Memory B cell (primary cell): ENCODE measurements at places on chromosomes 3 and 15.

DNA sequence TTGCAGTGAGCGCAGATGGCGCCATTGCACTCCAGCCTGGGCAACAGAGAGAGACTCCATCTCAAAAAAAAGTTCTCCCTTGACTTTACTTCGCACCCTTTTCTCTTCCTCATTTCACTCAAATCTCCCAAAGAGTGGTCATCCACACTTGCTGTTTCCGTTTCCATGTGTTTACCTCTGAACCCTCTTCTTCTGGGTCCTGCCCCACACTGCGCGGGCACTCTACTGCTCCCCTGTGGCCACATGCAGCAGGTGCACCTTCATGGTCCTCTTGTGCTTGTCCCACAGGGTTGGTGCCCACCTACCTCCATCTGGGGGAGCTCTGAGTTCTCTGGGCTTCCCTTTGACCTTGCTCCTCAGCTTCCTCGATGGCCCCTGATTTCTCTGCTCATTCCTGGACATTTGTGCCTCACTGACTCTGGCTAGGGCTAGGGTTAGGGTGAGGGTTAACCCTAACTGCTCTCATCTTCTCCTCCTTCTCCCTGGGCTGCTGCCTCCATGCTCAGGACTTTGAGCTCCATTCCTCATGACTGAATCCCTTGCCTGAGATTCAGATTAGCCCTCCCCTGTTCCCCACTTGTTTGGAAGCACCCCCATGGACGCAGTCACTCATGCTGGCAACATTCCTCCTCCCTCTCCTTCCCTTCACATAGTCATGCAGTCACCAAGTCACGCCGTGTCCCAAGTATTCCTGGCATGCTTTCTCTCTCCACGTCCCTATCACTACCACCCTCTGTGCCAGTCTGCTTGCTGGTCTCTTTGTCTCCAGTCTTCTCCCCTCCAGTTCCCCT lies 26.6 kb upstream of the KY start:
- no peak for DNase-seq

- no peak for DNase-seq
Observed at GRCh38 chr15:47289656-47290055, 427.6 kb upstream of the SEMA6D start.

GRCh38 chr3:184361932-184362667 lies 590 bp downstream of the POLR2H start:
- no peak for DNase-seq

DNA sequence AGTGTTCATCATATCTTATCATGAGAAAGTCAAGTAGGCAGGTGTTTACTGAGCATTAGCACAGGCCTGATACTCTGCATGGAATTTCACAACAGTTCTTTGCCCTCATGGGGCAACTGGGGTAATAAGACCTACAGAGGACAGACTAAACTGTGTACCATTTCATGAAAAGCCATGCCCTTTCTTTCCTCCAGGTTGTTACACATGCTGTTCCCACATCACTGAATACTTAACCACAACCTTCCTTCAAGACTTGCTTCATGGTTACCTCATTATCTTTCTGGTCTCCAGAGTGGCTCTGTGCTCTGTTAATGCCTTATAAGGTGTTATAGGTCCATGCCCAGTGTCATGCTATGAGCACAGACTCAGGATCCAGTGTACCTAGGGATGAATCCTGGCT lies 28.2 kb upstream of the RSL24D1 start:
- no peak for DNase-seq

DNA sequence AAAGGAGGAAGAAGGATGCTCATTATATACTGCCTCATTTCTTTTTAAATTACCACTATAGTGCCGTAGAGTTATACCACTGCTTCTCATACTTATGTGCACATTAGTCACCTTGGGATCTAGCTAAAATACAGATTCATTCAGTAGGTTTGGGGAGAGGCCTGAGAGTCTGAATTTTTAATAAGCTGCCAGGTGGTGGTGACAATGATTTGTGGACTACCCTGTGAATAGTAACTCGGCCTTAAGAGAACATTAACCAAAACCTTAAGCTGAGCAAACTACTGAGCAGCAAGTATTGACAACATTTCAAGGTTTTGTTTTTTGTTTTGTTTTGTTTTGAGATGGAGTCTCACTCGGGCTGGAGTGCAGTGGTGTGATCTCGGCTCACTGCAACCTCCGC lies 19.8 kb downstream of the UBA5 start:
- no peak for DNase-seq

- DNase-seq: no peak
Observed at GRCh38 chr3:120052225-120052624, 42.0 kb downstream of the GSK3B start.

GRCh38 chr3:108406661-108407206 lies 103.7 kb downstream of the MYH15 start:
- DNase-seq: no peak

GRCh38 chr3:139764069-139764905 lies 86.5 kb upstream of the NMNAT3 start:
- no peak for DNase-seq

- peak; percentile 35 for DNase-seq
Observed at GRCh38 chr3:113552851-113553250, 20.5 kb downstream of the SIDT1 start.

GRCh38 chr3:123090728-123091531 lies 24.1 kb downstream of the PDIA5 start:
- no peak for DNase-seq

DNA sequence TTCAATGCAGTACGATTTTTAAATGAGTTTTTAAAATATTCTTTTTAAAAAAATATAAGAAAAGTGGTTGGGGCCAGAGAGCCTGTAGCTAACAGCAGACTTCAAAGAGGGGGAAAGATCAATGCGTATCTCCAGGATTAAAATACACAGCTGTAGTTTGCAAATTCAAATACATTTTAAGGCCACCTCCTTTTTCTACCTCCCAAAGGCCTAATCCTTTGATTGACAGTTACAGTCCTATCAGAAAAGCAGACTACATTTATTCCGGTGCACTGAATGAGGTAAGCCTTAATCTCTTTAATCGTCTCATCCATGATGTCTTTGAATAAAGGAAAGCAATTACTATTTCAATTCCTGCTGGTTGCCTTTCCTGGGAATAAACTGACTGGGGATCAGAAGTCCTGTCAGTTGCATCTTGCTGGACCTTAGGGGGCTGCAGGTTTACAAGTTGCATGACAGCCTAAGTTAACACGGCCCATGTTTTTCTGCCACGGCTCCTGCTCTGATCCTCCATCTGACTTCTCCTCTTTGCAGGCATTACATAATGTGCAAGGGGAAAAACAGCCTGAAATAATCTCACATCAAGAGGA lies 51.7 kb downstream of the CADPS start:
- no peak for DNase-seq

DNA sequence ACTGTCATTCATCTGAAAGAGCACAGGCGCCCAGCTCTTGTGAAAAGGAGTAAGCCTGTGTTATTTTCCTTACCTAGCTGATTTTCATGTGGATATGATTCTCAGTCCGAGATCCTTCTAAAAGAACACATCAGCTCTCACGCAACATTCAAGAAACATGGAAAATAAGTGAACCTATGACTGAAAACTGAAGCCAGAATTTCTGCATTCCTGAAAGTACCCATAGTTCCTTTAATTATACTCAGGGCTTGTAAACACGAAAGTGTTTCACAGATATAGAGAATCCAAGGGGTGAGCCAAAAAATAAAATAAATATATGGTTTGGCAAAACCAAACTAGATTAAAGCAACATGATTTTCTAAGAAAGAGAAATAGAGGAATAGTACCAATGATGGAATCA lies 100.8 kb upstream of the CHMP2B start:
- no peak for DNase-seq

DNA sequence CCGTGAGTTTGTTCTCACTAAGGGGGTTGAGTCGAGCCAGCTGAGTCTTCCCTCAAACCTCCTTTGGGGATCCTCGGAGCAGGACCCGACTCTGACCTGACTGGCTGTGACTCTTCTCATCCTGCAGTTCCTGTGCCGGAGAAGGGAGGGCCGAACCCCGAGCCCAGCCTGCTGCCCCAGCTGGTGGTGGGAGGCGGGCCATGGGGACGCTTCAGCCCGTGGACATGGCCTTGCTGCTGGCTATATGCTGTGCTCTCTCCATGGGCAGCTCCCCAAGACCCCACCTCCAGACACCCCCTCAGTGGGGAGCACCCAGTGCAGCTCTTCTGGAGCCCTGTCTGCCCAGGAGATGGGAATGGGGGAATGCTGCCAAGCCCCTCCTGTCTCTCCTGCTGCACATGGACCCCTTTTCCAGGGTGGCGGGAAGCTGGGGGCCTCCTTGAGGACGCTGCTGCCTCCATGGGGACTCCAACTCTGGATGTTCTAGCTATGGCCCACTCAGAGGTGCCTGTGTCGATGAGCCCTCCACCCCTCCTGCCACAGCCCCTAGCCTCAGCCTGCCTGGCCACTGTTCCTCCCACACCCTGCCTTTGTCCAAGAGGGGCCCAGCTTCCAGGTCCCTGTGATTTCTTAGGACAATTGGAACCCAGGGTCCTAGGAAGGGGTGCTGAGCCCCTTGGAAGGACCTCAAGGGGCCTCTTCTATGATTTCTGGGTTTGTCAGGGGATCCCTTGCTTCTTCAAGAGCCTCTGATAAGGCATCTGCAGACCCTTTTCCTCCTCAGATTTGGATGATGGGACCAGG lies 12.8 kb downstream of the C15orf39 start:
- DNase-seq: no peak

DNA sequence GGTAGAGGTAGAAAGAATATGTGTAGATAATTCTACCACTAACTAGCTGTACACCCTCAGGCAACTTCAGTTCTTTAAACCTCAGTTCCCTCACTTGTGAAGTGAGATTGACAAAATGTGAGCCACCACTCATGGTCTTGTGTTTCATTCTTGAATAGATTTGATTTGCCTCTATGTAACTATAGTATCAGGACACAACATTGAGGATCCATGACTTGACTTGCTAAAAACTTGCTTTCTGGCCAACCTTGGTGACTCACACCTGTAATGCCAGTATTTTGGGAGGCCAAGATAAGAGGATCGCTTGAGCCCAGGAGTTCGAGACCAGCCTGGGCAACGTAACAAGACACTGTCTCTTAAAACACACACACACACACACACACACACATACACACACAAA lies 115.8 kb upstream of the FLNB start:
- DNase-seq: no peak

GRCh38 chr3:160577556-160578195 lies 12.3 kb upstream of the KPNA4 start:
- no peak for DNase-seq

DNA sequence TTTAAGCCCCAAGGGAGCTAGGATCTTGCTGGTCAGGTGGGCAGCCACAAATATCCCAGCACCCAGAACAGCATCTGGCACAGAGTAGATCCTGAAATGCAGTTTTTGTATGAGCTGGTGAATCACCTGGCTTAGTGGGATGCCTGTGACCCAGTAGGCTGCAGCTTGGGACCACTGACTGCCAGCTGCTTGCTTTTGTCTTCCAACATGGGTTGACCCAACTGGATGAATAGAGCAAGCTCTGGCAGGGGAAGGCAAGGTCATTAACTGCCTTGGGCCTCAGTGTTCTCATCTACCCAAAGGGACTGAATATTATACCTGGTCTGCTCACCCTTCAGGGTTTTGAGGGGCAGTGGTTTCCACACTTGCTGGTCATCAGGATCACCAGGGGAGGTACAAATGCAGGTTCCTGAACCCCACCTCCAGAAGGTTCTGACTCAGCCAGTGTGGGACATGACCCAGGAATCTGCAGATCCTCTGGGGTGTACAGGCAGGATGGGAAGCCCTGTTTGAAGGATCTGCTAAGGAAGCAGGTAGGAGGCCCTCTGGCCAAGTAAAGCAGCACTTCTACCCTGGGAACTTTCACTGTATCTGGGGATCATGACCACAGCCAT lies 55.4 kb downstream of the ITGA11 start:
- DNase-seq: no peak

- no peak for DNase-seq
Observed at GRCh38 chr3:31634476-31634875, 101.8 kb downstream of the STT3B start.

DNA sequence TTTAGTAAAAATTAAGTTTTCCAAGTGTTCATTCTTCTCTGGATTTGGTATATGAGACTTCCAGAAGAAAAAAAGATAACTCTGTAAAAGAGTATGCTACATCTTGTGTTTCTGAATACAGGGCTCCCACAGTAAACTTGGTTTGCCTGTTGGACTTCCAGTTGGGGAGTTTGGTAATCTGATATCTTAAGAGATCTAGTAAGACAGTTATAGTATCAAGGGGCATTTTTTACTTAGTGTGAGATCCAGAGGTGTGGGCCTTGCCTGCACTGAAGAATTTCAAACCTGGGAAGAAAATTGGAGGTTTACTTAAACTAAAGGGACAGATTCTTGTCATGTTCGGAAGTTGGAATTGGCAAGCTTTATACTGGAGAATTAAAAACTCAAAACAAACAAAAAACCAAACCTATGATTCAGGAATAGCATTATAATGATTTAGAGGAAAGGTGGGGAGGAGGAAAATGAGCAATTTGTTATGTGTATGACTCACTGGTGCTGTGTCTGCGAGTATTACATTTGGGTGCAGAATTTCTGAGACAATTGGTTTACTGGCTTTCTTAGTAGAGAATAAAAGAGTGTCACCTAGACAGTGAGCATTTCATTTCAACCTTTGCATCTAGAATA lies 58.9 kb upstream of the ULK4 start:
- no peak for DNase-seq

GRCh38 chr3:183514021-183514420 lies 41.5 kb downstream of the KLHL6 start:
- DNase-seq: no peak

DNA sequence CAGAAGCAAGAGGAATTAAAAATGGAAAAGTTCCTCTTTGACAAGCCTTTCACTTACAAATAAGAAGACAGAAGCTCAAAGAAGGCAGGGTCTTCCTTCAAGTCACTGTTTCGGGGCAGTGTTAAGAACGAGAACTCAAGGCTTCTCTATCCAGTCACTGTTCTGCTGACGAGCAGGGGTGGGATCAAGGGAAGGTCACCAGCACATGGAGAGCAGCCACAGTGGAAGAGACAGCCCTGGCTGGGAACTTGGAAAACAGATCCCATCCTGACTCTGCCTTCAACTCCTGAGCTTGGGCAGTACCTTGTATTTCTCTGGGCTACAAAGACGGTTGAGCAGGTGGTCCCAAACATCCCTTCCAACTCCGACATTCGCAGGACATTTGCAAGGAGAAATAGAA lies 111.5 kb upstream of the LPP start:
- no peak for DNase-seq

DNA sequence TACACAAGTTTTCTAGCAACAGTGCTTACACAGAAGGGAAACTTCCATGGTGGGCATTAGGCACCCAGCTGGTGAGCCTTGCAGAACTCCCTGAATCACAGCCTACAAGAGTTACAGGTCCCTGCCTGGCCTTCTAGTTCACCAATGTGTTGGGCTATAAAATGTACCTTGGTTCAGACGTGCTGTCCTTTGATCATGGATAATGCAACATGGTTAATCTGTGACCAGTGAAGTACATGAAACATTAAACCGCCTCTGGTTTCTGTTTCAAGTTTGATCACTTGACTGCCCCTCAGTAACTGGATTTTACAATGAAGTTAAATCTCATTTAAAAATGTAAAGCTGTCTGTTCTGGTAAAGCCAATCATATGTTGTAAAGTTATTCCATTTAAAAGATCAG lies 51.8 kb downstream of the FMN1 start:
- no peak for DNase-seq
